Sciatic nerve (tissue), 2 donors: ENCODE measurements at places on chromosomes 11 and 22. TPM values are rescaled to one million over a fixed set of nuclear protein-coding genes. Genes with fewer than 3 reads are reported as not detected.

DNA sequence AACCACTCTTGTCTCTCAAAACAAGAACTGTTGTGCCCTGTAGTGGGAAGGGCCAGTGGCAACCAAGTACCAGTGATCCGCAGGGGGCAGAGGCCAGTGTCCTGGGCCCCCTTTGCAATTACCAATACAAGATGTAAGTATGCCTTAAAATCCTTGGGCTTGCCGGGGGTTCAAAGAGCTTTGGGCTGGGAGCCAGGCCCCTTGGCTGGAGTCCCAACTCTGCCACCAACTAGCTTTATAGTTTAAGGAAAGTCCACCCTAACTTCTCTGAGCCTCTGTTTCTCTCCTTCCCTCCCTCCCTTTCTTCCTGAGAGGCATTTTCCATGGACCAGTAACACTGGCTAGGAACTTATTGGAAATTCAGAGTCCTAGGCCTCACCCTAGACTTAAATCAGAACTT, 15.5 kb downstream of the CLMP start:
- DNase-seq: no peak

C11orf87 gene
- 0.09 TPM for total RNA-seq

HORMAD2 gene
- not detected for total RNA-seq

- DNase-seq: no peak
These were observed 14.0 kb downstream of the SGSM1 start for GRCh38 chr22:24819911-24820461.

GRCh38 chr11:120629407-120630080, 118.0 kb downstream of the GRIK4 start:
- no peak for DNase-seq
